CD4-positive, alpha-beta memory T cell (primary cell): ENCODE measurements at places on chromosomes 7 and 10. TPM values are rescaled to one million over a fixed set of nuclear protein-coding genes. Genes with fewer than 3 reads are reported as not detected.

DNA sequence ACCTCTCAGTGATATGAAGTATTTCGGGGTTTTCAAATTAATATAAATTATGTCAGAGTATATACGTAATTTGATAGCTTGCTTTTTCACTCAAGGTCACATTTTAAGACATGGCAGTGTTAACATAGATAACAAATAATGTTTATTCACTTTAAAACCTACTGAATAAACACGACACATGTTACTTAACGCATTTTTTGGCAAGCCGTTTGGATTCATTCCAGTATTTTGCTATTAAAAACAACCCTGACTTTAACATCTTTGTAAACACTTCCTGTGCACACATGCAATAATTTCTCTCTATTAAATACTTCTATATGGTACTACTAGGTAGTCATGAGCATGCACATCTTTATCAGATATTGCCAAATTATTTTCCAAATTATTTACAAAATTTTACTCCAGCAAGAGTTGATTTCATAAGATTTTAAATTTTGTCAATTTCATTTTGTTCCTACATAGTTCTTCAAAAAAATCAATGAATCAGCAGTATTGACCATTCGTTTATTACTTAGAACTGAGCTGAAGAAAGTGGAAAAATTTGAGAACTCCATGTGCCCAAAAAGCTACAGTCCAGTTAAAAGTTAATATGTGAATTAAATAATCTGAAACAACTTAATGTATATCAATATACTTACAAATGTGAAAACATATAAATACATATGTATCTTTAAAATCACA is 26.8 kb upstream of the THSD7A start:
- no peaks in the 10 kb centered on the region for H3K27me3 ChIP-seq
- H3K4me1 ChIP-seq = no peaks in the 10 kb centered on the region
- no peak for DNase-seq
- H3K36me3 ChIP-seq = no peaks in the 10 kb centered on the region
- H3K4me3 ChIP-seq = no peak overlapping the region

- no peak for DNase-seq
- H3K36me3 ChIP-seq = no peaks in the 10 kb centered on the region
- no peak overlapping the region for H3K27ac ChIP-seq
Measured at GRCh38 chr10:60611291-60611747, 167.0 kb upstream of the CDK1 start.

DNA sequence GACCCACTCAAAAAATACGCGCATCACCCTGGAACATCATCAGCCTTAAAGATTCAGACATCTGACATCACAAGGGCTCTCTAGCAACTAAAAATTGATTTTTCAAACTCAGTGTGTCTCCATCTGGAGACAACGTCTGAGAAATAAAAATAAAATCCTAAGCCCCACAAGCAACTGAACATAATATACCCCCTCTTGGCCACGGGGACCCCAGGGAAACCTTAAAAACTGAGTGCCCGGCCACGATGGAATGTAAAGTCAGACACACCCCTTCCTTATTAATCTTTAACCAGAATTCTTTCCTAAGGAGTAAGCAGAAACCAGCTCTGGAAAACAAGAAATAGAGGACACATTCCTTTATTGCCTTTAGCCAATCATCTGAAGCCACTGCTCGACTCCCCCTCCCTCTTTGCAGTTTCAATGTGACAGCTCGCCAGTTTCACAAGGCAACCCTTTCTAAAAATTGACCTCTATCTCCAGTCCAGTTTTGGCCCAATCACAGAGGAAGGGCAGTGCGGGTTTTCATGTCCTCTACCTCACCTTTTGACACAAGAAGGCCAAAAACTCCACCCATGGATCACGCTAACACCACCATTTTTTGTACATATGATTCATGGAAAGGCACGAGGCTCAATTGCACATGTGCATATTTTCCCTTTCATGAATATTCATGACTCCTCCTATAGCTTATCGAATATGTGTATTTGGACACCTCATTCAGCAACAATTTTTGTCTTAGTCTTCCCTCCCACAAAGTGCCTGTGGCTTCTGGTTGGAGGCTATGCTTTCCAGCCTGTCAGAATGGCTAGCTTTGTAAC is 24.2 kb downstream of the IFIT3 start:
- DNase-seq = no peak
- H3K4me1 ChIP-seq = peaks cover 6% of the 10 kb centered on the region
- H3K27me3 ChIP-seq = no peaks in the 10 kb centered on the region
- H3K36me3 ChIP-seq = no peaks in the 10 kb centered on the region
- H3K4me3 ChIP-seq = no peak overlapping the region
- H3K27ac ChIP-seq = no peak overlapping the region

Gene DKK1
- total RNA-seq = not detected

- no peak overlapping the region for H3K27ac ChIP-seq
- H3K4me1 ChIP-seq = peaks cover 8% of the 10 kb centered on the region
- no peaks in the 10 kb centered on the region for H3K36me3 ChIP-seq
- no peak for DNase-seq
Measured at GRCh38 chr10:31401287-31401686, 82.3 kb downstream of the ZEB1 start.

Gene NUTM2E
- 0.53 TPM for total RNA-seq

GRCh38 chr7:128032605-128033235 is 1.5 kb upstream of the LRRC4 start:
- H3K36me3 ChIP-seq = peaks cover 3% of the 10 kb centered on the region
- no peak overlapping the region for H3K4me3 ChIP-seq
- H3K27ac ChIP-seq = no peak overlapping the region
- H3K4me1 ChIP-seq = peaks cover 13% of the 10 kb centered on the region
- no peaks in the 10 kb centered on the region for H3K27me3 ChIP-seq

Gene LRRC17
- 0.52 TPM for total RNA-seq

Gene IL6
- not detected for total RNA-seq

Gene LRRC4
- not detected for total RNA-seq
